ENCODE measurements at places on chromosomes 13 and 19. TPM values are rescaled to one million over a fixed set of nuclear protein-coding genes. Genes with fewer than 3 reads are reported as not detected.

The CLEC11A gene
- total RNA-seq: 5.6 TPM

DNA sequence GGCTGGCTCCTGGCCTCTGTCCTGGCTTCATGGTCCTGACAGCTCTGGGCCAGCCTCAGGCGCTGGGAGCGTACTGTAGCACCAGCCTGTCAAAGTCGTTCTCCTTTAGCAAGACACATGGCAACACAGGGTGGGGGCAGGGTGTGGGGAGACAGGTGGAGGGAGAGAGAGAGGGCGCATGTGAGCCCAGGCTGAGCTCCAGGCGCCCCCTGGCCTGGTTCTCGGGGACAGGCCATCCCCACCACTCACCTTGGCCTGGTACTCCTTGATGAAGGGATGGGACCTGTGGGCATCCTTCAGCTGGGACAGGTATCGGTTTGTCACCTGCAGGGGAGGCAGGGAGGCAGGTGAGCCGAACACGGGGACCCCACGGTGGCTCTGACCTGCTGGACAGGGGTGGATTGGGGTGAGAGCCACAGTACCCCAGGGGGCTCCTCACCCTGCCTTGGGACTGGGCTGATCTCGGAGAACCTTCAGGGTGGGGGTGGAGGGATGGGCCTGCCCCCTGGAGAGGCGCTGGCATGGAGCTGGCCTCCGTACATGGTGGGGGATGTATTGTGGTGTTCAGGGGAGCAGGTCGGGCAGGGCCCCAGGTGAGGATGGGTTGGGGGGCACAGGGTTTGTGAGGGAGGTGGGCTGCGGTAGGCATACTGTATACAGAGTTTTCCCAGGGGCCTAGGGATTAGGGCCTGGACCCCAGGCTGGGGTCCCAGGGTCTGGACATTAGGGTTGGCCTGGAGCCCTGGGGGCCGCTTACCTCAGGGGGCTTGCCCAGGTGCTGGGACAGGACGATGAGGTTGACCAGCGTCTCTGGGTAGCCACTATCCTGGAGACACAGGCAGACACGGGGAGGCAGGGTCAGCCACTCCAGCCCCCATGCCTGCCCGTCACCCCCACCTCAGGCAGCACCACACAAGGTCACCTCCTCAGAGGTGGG lies 3.9 kb upstream of the CERS1 start:
- no peak for DNase-seq

The KASH5 gene
- total RNA-seq: 0.55 TPM

The CEACAM1 gene
- total RNA-seq: 24.7 TPM

The CGB3 gene
- total RNA-seq: not detected

- peak; percentile 20 for DNase-seq
These were observed 22.2 kb downstream of the RASA3 start for GRCh38 chr13:114110091-114110829.

- no peak for DNase-seq
These were observed 809.0 kb upstream of the SLITRK5 start for GRCh38 chr13:86862137-86862536.

The CCDC124 gene
- 23.6 TPM for total RNA-seq
